ENCODE measurements at places on chromosomes 6 and 20. TPM values are rescaled to one million over a fixed set of nuclear protein-coding genes. Genes with fewer than 3 reads are reported as not detected.

DNA sequence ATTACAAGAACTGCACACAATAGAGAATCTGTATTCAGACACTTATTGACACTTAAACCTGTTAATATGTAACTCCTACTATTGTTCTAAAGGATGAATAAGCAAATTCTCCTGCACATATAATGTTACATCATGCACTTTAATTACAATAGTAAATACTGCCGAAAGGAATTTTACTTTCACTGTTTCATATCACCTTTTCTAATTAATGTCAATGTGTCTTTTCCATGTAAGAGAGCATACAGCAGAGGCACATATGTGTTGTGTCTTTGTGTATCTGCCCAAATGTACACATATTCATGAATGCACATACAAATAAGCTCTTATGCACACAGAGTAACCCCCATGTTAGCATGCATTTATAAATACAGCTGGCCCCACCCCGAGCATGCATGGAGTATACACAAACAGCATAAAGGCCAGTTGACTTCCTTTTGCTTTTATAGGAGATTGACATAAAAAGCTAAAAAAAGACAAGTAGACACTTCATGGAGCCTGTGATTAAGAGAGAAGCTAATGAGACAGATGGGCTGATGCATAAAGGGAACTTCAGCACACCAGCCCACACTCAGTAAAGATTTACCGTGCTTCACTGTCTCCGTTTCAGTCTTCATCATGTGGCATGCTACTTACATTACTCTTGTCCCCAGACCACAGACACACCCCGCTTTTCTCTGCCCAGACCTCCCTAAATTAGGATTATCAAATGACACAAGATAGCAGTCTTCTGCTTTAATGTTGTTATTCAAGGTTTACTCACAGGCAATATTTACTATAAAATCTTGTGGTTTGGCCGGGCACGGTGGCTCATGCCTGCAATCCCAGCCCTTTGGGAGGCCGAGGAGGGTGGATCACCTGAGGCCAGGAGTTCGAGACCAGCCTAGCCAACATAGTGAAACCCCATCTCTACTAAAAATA, 184.6 kb downstream of the ATXN1 start:
- no peak for DNase-seq

GRCh38 chr6:20712011-20712410, 177.8 kb downstream of the CDKAL1 start:
- DNase-seq: no peak

DNA sequence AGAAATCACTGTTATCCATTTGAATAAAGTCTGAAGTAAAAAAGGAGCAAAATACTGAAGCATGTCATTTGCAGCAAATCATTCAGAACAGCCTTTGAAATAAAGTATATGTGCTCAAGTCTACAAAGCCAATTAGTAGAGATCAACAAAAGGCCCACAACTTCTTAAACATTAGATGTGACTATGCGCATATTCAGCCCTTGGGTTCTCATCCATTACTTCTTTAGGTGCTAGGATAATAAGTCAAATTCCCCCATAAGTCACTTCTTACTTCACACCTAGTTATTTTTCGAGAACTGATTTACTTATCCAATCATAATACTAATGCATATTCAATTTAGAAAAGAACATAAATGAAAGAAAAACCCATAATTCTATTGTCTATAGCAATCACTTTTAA, 31.0 kb downstream of the PHIP start:
- DNase-seq: no peak

GRCh38 chr20:47377122-47377722, 20.7 kb upstream of the ZMYND8 start:
- DNase-seq: no peak

DNA sequence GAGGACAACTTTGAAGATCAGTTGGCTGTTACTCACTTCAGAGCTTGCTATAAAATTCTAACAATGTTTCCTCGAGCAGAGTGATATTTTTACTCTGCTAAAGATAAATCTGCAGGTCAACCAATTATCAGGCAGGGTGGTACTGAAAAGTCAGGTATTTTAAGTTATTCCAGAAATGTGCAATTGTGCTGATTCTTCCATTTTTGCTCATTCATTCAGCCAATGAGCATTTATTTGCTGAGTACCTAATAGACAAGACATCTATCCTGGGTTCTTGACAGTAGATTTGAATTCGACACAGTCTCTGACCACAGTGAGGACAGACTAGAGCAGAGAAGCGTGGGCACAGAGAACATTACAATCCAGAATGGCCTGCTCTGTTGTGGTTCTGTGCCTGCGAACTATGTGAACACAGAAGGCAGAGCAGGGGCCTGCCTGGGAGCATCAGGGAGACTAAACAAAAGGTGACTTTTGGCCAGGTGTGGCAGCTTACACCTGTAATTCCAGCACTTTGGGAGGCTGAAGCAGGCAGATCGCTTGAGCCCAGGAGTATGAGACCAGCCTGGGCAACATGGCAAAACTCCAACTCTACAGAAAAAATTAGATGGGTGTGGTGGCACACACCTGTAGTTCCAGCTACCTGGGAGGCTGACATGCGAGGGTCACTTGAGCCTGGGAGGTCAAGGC, 14.8 kb downstream of the TPMT start:
- no peak for DNase-seq

DNA sequence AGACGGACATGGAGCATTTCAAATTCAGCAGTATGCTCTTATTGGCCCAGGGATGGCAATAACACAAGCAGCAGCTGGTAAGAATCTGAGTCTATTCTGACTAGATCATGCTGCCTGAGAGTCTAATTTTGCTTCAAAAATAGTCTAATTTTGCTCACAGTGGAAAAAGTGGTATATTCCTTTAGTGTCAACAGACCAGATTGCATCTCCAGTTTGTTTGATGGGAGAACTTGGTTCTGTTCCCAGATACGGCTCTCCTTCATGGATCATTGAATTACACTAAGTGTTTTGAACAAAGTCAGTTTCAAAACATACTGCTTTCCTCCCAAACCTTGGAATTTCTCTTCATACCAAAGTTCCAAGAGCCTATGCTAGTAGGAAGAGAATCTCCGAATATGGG, 586.1 kb downstream of the RNF144B start:
- no peak for DNase-seq

GRCh38 chr20:36951979-36952738, 651 bp upstream of the SAMHD1 start:
- DNase-seq: no peak

- peak; percentile 99 for DNase-seq
These were observed 21.9 kb downstream of the SGK1 start for GRCh38 chr6:134295953-134296553.

DNA sequence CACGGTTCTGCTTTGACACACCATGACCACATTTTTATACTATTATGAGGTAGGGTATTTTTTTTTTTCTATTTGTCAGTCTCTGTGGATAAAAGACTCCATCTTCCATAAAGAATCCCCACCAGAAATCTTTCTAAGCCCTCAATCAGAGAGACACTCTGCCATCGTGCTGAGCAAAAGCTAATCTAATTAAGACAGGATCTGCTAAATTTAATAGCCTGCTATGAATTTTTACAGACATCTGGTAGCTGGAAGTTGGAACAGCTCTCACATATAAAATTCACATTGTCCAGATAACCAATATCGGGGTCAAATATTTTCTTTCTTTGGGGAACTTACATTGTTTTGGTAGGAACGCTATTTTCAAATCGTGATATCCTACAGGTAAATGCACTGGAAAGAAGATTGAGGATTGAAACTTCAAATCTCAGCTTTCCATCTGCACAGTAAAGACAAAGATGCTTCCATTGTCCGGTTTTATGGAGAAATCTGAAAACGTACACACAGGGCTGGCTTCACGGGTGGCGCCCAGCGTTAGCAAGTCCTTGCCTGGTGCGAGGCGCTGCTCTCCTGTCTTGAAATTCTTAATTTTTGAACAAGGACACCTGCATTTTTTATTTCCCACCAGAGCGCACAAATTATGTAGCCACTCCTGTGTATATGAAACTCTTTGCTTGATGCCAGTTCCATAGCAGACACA, 573.8 kb upstream of the NOX3 start:
- no peak for DNase-seq

RIMS1 gene
- total RNA-seq: 0.67 TPM

HLA-DRB5 gene
- not detected for total RNA-seq

SLC22A16 gene
- total RNA-seq: not detected

FUT9 gene
- total RNA-seq: not detected

CABLES2 gene
- total RNA-seq: 1.2 TPM

Data from pulmonary artery endothelial cell (primary cell).